ENCODE measurements at places on chromosomes 6 and 20.

DNA sequence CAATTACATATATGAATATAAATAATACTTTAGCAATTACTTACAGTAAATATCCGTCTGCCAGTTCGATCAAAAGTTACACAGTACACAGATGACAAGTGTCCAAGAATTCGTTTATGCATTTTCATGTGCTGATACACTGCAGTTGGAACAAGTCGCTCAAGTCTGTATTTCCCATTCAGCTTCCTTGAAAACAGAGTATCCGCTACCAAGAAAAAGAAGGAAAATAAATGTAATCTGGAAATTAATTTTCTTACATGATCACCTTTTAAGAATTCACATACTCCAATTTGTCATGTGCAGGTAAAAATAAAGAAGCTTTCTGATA, 35.3 kb downstream of the PHIP start:
- no peak for DNase-seq

GRCh38 chr20:51259455-51259854, 236.5 kb upstream of the KCNG1 start:
- DNase-seq, result no peak

DNA sequence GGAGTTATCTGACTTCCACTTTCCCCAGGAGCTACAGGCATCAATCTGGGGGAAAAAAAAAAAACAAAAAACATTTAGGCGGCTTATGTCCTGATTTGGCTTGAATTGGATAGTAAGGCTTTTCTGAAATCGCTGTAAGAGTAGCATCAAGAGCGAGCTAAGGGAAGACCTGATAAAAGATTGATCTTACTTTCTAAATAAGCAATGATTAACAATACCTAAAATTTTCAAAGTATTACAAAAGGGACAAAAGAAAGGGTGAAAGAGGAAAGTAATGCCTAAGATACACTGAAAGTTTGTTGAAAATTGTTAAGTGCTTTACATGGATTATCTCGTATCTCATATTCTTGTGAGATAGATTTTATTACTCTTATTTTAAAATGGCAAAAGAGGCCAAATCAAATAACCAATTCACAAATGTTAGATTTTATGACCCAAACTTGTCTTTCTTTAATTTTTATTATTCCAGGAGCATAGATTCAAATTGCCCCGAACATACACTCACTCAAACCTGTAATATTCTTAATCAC, 106.4 kb upstream of the PRSS16 start:
- DNase-seq, result no peak

DNA sequence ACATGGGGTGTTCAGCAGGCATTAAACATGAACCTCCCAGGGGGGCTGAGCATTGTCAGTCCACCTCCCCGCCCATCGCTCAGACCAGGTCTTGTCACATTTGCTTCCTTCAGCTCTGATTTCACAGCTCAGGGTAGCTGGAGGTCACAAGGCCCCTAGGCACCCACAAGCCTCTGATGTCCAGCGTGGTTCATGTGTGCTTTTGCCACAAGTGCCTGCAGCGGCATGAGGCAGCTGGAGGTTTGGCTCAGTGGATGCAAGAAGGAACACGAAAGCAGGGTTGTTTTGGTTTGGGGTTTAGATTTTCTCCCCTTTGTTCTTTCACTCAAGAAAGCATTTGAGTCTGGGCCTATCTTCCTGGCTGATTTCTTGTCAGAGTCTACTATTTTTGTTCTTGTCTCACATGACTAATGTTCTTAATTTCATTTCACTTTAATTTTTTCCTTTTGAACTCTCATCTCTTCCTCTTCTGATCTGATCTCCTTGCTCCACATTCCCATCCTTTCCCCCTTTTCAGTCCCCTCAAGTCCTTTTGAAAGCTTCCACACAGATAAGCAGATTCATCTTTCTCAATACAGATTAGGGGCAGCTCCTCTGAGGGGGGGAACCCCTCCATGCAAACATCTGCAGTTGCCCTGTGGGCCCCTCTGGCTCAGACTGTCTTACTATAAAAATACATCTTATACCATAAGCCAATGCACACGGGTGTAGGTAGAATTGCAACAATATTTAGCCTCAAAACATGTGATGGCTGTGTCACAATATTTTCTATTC, 68.1 kb upstream of the CEP85L start:
- DNase-seq, result no peak

GRCh38 chr20:21323640-21324039, 20.5 kb downstream of the XRN2 start:
- no peak for DNase-seq

Data from esophagus squamous epithelium (tissue), 5 donors.